ENCODE measurements at places on chromosomes 11 and 22. TPM values are rescaled to one million over a fixed set of nuclear protein-coding genes. Genes with fewer than 3 reads are reported as not detected.

- H3K36me3 ChIP-seq = no peaks in the 10 kb centered on the region
- H3K4me3 ChIP-seq = no peak overlapping the region
- H3K27ac ChIP-seq = no peak overlapping the region
- peaks cover 13% of the 10 kb centered on the region for H3K4me1 ChIP-seq
- no peaks in the 10 kb centered on the region for H3K27me3 ChIP-seq
These were observed 45.7 kb upstream of the SYT13 start for GRCh38 chr11:45331839-45332238.

DNA sequence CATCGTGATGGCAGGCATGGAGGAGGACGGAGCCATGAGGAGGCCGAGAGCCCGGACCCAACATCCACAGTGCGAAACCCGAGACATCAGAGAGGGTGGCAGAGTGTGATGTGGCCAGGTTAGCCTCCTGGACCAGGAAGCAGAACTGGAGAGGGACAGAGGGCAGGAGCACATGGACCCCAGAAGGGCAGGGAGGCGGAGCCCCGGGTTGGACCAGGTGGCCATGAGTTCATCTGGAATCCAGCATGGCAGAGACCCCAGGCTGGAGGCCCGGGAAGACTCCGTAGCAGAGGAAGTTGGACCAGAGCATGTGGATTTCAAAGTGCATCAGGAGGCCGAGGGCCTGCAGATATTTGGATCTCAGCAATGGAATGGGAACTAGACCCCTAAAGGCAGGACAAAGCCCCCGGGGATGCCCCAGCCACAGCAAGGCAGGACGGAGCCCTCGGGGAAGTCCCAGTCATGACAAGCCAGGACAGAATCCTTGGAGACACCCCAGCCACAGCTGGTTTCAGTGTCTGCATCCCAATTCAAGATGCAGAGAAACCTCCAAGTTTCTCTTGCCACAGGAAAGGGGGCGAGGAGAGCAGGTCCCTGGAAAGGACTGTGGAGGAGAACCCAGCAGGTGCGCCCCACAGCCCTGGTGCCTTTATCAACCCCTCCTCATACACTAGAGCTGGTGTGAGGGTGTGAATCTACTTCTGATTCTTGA lies 1393.4 kb downstream of the BRD1 start:
- H3K4me3 ChIP-seq = no peak overlapping the region
- no peaks in the 10 kb centered on the region for H3K27me3 ChIP-seq
- H3K27ac ChIP-seq = no peak overlapping the region
- no peak for DNase-seq
- no peaks in the 10 kb centered on the region for H3K4me1 ChIP-seq
- H3K36me3 ChIP-seq = no peaks in the 10 kb centered on the region

ZNF74 gene
- 13.8 TPM for total RNA-seq

DNA sequence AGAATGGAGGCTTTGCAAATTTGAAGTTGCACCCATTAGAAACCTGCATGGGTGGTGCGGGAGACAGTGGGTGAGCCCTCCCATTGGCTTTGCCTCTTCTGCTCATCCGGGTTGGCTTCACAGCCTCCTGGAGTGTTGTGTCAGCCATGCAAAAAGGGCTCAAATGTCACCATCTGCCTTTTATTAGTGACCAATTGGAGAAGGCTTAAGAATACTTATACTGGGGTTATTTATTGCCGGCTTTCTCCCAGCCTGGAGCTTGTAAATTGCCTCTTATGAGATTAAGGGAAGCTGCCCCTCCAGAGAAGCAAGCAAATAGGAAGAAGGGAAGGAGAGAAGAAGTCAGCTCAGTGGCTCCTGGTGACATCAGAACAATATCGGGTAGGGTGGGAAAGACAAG lies 182.6 kb downstream of the ST3GAL4 start:
- no peak for DNase-seq
- H3K27me3 ChIP-seq = no peaks in the 10 kb centered on the region
- H3K4me1 ChIP-seq = no peaks in the 10 kb centered on the region

BARX2 gene
- not detected for total RNA-seq

- no peak overlapping the region for H3K27ac ChIP-seq
- H3K4me1 ChIP-seq = no peaks in the 10 kb centered on the region
- no peaks in the 10 kb centered on the region for H3K27me3 ChIP-seq
- H3K4me3 ChIP-seq = no peak overlapping the region
These were observed 195.8 kb downstream of the DLG2 start for GRCh38 chr11:85431319-85431718.

Data from thoracic aorta (tissue), 2 donors.